ENCODE measurements at places on chromosomes 1 and 21.

- no peak for DNase-seq
These were observed 98.8 kb downstream of the RASAL2 start for GRCh38 chr1:178192686-178193085.

DNA sequence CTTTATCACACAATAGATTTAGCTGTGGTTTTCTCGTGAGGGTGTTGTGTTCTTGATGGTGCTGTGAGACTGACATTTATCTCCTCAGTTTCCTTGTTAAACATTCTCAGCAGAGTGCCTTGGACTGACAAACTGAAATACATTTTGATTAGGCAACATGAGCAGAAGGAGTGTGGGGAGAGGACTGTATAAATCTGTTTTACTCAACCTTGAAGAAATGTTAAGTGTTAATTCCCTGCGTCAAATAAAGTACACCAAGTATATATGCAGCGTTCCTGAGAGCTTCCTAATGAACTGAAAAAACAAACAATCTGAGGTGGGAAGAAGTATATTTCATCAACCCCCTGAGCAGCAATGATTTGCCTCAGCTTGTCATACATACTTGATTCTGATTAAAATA lies 540.3 kb upstream of the B3GALT2 start:
- DNase-seq = no peak

DNA sequence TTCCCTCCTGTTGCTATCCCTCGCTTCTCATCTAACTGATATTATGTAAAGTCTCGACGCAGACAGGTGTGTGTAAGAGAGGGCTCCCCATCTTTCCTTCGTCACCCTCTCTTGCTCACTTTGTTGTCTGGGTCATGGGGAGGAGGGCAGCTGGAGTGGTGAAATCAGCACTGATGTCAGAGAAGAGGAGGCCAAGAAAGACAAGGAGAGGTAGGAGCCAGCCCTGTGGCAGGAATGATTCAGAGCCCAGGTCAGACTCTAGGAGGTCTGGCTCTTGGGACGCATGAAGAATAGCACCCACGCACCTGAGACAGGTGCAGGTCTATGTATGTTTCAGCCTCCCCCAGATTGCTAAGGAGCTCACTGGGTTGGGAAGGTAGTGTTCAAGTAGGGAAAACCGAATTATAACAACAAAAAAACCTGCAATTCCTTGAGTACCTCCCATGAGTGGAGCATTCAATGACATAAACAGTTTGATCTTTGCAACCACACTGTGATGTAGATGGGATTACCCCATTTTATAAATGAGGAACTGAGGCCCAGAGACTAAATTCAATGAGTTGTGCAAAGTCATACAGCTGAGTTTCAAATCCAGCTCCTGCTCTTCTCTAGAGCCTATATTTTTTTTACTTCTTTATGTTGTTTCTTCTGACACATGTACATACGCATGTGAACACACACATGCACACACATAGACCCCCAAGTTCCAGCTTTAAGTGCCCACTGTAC lies 10.4 kb downstream of the NUAK2 start:
- no peak for DNase-seq

GRCh38 chr1:216499581-216500272 lies 76.5 kb upstream of the USH2A start:
- DNase-seq = no peak

GRCh38 chr1:118896416-118896815 lies 91.7 kb downstream of the TBX15 start:
- no peak for DNase-seq

GRCh38 chr1:186250529-186250928 lies 124.5 kb downstream of the TPR start:
- DNase-seq = no peak

GRCh38 chr1:91745640-91746373 lies 140.1 kb downstream of the TGFBR3 start:
- no peak for DNase-seq

DNA sequence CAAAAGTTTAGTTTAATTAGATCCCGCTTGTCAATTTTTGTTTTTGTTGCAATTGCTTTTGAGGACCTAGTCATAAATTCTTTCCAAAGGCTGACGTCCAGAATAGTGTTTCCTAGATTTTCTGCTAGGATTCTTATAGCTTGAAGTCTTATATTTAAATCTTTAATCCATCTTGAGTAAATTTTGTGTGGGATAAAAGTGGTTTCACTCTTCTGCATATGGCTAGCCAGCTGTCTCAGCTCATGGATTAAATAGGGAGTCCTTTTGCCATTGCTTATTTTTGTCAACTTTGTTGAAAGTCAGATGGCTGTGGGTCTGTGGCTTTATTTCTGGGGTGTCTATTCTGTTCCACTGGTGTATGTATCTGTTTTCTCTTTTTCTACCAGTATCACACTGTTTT lies 801.3 kb upstream of the ADGRL4 start:
- DNase-seq = no peak

GRCh38 chr1:94946886-94947285 lies 20.0 kb upstream of the CNN3 start:
- no peak for DNase-seq

GRCh38 chr21:34687065-34687464 lies 18.3 kb downstream of the CLIC6 start:
- DNase-seq = no peak

DNA sequence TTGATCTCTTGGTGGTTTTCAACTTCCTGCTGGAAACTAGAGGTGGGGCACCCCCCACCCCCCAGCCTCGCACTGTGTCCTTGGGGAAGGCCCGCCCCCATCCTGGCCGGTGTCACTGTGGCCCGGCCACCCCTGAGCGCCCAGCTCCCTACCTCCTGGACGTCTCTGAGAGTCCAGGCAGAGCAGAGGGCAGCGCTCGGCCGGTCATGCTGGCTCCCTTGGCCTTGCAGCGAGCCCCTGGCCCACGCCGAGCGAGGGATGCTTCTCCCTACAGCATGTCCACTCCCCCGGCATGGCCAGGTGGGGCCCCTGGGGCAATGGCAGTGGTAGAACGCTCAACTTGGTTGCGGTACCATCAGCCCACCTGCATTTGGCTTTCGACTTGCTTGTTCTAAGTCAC lies 28.7 kb upstream of the TRAPPC10 start:
- DNase-seq = no peak

GRCh38 chr1:54596756-54597155 lies 26.6 kb downstream of the FAM151A start:
- no peak for DNase-seq

- DNase-seq = no peak
These were observed 101.4 kb downstream of the PBX1 start for GRCh38 chr1:164660412-164660772.

GRCh38 chr1:203167026-203167912 lies 8.4 kb downstream of the MYBPH start:
- no peak for DNase-seq

DNA sequence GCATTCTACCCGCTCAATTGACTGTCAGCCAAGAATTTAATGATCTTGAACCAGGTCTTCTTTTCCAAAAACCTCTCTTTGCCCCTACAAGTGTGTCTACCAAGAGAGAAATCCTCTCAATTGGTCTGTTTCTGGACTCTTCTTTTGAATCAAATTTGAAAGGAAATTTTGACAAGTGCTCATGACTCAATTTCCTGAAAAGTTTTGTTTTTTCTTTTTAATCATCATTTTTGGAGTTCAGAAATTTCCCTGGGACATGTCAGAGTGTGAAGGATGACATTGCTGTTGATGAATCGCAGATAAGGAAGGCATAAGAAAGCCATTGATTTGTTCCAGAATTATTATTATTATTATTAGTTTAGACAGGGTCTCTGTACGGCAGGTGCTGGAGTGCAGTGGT lies 88.2 kb upstream of the AKT3 start:
- DNase-seq = no peak
